ENCODE measurements at places on chromosomes 1 and 21.

- peak; percentile 72 for DNase-seq
Observed at GRCh38 chr21:41426676-41427404, 801 bp downstream of the MX1 start.

- DNase-seq, result no peak
Observed at GRCh38 chr1:203168256-203168786, 7.3 kb downstream of the MYBPH start.

- no peak for DNase-seq
Observed at GRCh38 chr1:88678405-88678804, 5.7 kb upstream of the PKN2 start.

- DNase-seq, result no peak
Observed at GRCh38 chr21:46020581-46020980, 39.0 kb downstream of the COL6A1 start.

DNA sequence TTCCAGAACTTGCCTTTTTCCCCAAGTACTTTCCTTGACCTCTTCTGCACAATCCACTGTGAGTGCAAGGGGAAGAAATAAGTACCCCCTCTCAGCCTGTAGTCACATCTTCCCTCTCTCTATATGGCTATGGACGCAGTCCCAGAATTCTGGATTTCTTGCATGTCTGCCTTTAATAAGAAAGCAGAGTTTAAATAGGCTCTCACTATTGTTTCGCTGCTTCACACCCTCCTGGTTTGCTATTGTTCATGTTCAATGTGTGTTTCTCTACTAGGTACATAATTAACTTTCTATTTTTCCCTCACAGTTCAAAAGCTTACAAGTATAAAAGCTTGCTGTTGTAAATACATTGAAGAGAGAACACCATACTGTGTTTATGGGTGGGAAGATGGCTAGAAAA, 181.5 kb upstream of the C1orf105 start:
- no peak for DNase-seq

DNA sequence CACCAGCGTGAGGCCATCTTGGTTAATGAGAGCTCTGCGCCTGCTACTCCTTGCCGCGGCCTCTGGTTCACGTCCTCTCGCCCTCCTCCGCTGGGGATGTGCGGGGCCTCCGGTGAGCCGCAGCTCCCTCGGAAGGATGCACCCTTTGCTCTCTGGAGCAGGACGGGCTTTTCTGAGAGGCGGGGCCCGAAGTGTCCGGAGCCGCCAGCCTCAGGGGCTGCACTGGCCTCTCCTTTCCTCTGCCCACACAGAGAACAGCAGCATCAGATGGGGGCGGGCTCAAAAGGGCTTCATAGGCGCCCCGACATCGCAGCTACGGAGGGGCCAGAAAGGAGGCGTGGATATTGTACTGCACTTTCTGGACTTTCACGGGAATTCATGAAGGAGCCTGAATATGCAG, 284.7 kb downstream of the CAMTA1 start:
- DNase-seq, result peak; percentile 88

DNA sequence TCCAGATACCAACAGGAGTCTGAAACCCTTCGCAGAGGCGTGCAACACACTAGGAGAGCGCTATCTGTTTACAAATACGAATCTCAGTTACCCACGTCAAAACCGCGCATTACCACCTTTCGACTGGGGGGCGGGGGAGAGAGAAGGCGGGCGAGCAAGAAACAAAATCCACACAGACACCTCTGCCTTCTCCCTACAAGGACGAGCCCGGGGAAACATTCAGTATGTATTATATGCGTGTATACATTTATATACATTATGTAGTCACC, 722 bp downstream of the TUT4 start:
- DNase-seq, result peak; percentile 33

GRCh38 chr1:12136916-12137610, 29.7 kb upstream of the TNFRSF1B start:
- DNase-seq, result no peak

GRCh38 chr1:167819849-167820683, 93.9 kb downstream of the ADCY10 start:
- peak; percentile 94 for DNase-seq

DNA sequence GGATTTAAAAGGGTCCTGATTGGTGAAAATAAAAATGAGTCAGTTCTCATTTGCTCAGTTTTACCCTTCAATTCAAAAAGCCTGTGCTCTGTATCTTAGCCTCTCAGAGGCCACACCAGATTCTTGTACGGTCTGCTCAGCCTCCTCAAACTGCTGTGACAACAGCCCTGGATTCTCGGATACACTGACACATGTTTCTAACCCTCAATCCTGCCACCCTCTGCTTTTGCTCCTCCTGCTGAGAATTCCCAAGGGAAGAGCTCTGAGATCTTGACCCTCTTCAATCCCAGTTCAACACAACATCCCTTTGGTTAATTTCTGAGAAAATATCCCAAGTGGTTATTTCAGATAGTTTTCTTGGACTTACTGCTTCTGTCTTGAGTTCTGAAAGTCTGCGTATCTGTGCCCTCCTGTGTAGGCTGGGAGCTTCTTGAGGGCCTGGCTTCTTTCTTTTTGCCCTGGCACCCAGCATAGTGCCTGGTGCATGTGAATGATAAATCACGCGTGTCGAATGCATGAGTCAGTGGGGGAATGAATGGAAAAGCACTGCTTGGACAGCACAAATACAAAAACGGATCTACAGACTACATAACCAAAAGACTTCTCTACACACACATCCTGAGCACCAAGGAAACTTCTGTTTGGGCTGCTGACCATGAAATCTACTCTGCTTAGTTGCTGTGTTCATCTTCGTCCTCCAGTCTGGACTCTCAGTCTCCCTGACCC, 24.5 kb downstream of the IRF2BP2 start:
- DNase-seq, result no peak

GRCh38 chr1:25713961-25714360, 86.0 kb upstream of the SELENON start:
- DNase-seq, result no peak

DNA sequence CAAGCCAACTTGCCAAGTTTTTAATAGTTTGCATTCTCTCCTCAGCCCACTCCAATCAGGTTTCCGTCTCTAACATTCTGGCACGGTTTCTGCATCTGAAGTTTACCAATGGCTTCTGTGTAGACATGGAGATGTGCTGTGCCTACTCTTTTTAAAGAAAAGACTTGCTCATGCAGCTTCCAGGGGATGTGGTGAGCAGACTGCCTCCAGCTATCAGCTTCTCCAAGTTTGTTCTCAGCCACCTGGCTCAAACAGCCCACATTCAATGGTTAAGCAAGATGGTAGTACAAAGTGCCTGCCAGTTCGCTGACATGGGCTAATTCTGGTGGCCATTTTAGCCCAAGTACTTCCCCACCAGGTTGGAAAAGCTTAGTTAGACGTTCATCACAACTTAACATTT, 465.3 kb downstream of the NEGR1 start:
- DNase-seq, result no peak

GRCh38 chr1:24253571-24253970, 65.6 kb upstream of the GRHL3 start:
- DNase-seq, result peak; percentile 74

All from H7 (cell line).